ENCODE measurements at places on chromosomes 2 and 18. TPM values are rescaled to one million over a fixed set of nuclear protein-coding genes. Genes with fewer than 3 reads are reported as not detected.

GRCh38 chr18:8776013-8776943 lies 70.9 kb downstream of the MTCL1 start:
- DNase-seq = no peak

DNA sequence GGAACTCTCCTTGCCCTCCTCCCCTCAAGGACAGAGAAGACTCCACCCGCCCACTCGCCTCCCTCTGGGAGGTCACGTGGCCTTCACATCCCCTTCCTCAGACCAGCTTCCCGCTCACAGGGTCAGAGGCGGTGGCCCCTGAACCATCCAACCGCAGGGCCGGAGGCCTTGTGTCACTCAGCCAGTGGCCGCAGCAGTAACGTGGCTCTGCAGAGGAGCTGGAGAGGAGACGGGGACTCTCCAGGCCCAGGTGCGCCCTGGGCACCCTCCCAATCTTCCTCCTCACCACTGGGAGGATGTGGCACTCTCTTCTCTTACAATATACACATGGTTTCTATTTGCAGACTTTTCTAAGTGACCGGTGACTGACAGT lies 161.7 kb downstream of the TWIST2 start:
- DNase-seq = no peak

DNA sequence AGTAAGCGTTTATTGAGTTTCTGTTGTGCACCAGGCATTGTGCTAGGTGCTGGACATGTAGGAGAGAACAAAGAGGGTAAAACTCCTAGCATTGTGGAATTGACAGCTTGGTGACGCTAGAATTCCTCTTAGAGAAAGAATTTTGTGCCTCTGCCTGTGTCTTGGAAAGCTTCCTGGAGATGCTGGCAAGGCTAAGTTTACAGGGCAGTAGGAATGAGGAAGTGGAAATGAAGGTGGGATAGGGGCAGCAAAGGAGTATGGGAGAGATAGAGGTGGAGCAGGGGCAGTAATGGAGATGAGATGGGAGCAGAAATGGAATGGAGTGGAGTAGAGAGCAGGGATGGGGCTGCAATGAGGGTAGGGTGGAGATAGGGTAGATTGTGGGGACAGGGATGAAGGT lies 29.8 kb downstream of the GPR39 start:
- DNase-seq = no peak

DNA sequence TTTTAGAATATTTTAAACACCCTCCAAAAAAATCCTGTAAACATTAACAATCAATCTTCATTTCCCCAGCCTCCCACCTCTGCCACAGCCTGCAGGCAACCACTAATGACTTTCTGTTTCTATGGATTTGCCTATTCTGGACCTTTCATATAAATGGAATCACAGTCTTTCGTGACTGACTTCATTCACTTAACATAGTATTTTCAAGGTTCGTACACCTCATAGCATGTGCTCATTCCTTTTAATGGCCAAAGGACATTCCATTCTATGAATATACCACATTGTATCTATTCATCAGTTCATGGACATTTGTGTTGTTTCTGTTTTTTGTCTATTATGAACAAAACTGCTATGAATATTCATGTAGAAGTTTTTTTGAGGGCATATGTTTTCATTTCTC lies 48.5 kb downstream of the NAT8 start:
- peak; percentile 7 for DNase-seq

DNA sequence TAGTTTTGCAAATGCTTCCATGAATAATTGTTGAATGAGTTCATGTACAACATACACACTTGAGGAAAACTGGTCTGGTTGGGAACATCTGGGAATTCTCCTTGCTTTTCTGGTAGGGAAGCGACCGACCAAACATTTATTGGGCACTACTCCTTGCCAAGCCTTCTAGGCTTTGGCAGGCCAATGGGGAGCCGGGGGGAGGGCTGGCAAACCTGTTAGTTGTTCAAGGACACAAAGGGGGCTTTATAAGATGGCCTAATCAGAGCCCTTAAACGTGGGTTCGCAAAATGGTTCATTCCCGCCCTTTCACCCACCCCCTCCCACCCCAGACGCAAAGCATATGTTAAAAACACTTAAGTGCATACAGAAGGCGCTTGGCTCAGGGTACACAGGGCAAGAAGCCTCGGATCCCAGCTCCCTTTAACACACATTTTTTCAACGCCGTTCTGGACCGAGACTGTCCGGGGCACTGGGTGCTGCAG lies 844 bp upstream of the VSNL1 start:
- peak; percentile 39 for DNase-seq

GRCh38 chr18:73577365-73577764 lies 570.3 kb downstream of the FBXO15 start:
- peak; percentile 11 for DNase-seq

DNA sequence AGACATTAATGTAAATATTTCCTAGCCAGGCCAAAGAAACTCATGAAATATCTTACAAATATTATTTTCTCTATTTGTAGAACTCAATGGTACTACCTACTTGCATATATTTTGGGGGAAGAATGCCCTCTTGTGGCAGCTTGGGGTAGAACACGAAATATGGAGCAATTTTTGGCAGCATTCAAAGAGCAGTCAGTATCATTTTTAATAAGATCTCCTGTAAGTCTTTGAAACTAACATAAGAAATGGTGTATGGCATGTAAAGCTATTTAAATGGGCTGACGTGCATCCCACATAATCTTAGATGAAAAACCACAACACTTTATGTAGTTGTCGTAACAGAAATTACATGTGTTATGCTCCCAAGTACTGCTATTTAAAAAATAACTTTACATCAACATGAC lies 62.3 kb upstream of the CCDC195 start:
- DNase-seq = peak; percentile 59

- peak; percentile 48 for DNase-seq
Observed at GRCh38 chr2:112750560-112750843, 13.9 kb downstream of the CKAP2L start.

ELOA2 gene
- total RNA-seq = not detected

DNA sequence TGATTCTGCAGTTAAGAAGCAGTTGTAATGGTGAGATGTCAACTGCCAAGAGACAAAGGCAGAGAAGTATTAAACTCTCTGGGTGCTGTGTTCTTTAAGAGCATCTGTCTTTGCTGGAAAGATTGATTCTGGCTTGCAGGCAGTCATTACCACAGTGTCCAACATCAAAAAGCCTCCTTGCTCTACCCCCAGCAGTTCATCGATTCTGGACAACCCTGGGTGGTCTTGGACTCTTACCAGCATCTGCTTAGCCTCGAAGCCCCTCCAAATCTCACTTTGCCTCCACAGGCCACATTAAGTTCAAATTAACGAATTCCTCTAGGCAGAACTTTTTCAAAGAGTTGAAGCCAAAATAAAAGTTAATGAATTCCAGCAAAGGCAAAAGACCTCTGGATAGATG lies 1061.4 kb downstream of the TSN start:
- DNase-seq = no peak

GRCh38 chr18:59743566-59743965 lies 46.3 kb upstream of the CCBE1 start:
- DNase-seq = no peak

IL36RN gene
- total RNA-seq = not detected

DNA sequence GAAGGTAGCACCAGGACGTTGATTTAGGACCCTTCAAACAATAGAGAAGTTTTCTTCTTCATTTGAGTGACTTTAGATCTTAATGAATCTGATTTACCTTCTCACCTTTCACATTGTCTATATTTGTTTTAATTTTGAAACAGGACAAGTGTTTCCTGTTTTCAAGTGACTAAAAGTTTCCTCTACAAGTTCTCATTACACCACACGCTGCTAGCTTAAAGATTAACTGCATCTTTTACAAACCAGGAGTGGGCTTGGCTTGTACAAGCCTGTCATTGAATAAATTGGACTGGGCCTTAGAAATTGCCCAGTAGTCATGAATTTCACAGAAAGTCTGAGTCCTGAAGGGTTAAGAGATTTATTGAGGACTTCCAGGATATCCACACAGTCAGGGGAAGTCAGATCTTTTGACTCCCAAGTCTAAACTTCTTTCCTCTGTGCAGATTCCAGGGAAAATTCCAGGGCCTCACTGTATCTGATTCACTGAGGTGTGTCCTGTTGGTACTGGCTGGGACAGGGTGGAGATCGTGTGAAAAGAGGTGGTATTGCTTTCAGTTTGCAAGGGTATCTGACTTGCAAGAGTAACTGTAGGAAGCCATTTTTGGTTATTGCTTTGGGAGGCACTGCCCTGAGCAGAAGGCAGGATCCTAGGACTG lies 3.4 kb downstream of the SGPP2 start:
- peak; percentile 30 for DNase-seq

TLX2 gene
- 0.34 TPM for total RNA-seq

POTEI gene
- not detected for total RNA-seq

PROKR1 gene
- total RNA-seq = not detected

DNA sequence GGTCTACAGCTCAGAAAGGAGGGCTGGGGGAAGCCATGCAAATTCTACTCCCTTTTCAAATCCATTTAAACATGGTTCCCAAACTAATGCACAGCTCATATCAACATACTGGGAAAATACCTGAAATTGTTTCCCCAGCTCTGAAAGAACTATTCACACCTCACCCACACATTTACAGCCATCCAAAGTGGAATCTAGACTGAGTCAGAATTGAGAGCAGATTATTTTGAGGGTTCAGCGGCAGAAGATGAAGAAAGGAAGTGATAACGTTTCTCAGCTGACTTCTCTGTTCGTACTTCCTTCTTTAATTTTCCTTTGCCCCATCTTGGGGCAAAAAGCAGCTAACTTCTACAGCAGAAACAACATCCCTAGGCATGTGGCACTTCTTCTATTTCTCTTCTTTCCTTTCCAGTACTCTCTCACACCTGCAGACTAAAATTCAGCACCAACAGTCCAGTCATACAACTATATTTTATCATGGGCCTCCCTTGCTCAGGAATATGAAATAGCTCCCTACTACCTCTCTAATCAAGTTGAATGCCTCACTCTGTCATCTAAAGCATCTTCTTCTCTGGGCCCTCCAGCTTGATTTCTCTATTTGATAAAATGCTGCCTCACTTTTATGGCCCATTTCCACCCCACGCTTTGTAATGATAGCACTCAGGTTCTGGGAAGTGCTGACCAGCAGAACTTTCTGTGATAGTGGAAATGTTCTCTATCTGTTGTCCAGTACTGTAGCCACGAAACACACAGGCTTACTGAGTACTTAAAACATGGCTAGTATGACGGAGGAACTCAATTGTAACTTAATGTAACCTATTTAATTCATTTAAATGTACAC lies 35.9 kb downstream of the ARHGAP25 start:
- no peak for DNase-seq

DNA sequence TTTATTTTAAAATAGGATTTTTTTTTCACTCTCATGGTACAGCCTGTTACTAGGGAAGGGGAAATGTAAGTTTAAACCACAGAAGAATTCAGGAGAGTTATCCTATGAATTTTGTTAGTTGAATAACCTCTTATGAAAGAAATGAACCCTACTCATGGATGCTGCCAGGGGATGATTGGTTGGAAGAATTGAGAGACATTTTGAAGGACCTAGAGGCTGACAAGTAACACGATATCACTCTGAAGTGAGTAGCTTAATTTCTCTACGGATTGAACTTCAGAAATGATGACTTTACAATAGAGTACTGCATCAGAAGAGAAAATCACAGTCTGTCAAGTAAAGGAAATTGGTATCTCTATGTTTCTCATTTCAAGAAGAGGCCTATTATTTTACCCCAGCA lies 1346.2 kb downstream of the SUCLG1 start:
- DNase-seq = no peak

- DNase-seq = no peak
Observed at GRCh38 chr18:78144669-78145068, 834.9 kb upstream of the SALL3 start.

GRCh38 chr2:135056790-135057189 lies 4.7 kb downstream of the RAB3GAP1 start:
- DNase-seq = no peak

- DNase-seq = no peak
Observed at GRCh38 chr2:211664321-211664720, 874.3 kb downstream of the ERBB4 start.

RNF103 gene
- 6.7 TPM for total RNA-seq

- DNase-seq = no peak
Observed at GRCh38 chr2:136422512-136422911, 304.6 kb upstream of the CXCR4 start.

DNA sequence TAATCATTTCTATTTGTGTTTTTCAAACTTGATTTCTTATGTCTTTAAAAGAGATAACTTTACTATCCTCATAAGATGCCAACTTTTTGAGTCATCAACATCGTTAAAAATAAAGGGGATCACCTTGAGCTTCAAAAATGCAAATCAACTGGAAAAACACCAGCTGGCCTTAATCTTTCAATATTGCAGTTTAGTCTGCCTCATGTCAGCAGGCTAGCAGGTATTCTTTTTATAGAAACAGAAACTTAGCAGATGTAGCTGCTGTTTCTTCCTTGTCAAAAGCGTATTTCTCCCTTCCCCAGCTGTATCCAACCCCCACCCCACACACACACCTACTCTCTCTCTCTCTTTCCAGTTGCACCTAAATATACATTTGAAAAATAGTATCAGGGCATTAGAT lies 154.1 kb upstream of the ZNF804A start:
- DNase-seq = no peak

DNA sequence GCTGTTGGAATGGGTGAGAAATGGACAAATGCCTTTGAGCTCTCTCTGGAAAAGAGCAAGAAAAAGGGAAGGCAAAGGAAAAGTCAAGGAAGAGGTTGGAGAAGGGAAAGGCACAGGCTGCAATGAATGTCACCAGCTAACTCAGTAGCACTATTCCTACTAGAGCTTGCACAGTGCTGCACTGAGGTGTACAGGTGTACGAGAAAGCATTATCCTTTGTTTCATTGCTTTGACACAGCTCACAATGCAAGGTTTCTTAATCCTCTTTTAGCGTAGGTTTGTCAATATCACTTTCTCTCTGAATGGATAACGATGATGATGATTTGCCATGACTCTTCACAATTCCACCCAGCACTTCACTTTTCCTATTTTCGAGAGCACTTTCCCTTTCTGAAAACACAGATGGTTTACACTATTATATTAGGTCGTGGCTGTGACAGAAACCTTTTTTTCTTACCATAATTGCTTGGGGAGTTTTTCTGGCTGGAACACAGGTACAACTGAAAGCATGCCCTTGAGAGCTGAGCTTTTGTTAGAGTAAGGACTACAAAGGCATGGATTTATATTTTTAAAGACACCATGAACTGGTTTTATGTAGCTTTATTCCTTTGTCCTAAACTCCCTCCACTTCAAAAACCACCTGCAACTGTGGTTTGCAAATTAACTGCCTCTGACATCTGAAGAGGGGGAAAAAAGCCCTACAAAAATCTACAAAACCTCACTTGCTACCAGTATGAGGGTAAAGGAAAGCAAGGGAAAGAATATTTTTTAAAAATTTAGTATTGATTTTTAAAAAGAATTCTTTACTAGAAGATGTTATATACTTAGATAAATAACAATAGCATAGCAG lies 265.5 kb downstream of the TGIF1 start:
- DNase-seq = no peak

- no peak for DNase-seq
Observed at GRCh38 chr18:12699747-12700146, 2.8 kb downstream of the CEP76 start.

GRCh38 chr2:168178520-168179324 lies 68.7 kb downstream of the STK39 start:
- DNase-seq = no peak

DNA sequence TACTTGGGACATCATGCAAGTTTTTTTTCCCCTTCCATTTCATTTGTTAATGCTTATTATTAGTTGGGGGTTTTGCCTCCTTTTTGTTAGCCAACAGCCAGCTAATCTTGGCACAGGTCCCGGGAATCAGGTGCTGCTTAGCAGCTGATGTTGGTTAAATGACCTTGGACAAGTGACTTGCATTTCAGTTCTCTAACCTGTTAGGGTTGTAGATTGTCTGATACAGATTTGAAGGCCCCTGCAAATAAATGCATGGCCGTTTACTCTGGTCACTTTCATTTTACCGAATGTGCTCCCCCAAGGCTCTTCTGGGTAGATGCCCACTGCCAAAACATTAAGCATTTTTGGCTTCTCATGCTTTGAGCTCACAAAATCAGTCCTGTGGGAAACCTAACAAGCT lies 120.9 kb downstream of the SPTBN1 start:
- peak; percentile 36 for DNase-seq

Measured in M059J (cell line).